ENCODE measurements at places on chromosomes 1 and 21.

- DNase-seq = no peak
These were observed 289.6 kb downstream of the RPS6KC1 start for GRCh38 chr1:213340593-213340992.

GRCh38 chr1:153566414-153567371 lies 1.0 kb upstream of the S100A2 start:
- DNase-seq = no peak

- DNase-seq = peak; percentile 38
These were observed 676 bp downstream of the MORC3 start for GRCh38 chr21:36320421-36321324.

DNA sequence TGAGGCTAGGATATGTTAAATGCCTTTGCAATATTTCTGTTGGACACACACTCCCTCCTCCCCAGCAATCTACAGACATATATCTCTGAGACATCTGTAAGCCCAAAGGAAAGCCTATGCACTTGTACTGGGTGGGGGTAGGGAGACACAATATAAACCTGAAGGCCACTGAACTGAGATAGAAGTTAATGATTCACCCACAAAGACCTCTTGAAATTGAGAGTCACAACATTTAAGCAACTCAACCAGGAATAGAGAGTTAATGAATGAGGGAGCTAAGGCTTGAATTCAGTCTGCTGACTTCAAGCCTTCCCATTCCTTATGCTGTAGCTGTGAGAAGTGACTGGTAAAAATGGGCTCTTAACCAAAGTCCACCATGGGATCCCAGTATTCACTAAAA lies 5.0 kb downstream of the OR10J1 start:
- DNase-seq = no peak

DNA sequence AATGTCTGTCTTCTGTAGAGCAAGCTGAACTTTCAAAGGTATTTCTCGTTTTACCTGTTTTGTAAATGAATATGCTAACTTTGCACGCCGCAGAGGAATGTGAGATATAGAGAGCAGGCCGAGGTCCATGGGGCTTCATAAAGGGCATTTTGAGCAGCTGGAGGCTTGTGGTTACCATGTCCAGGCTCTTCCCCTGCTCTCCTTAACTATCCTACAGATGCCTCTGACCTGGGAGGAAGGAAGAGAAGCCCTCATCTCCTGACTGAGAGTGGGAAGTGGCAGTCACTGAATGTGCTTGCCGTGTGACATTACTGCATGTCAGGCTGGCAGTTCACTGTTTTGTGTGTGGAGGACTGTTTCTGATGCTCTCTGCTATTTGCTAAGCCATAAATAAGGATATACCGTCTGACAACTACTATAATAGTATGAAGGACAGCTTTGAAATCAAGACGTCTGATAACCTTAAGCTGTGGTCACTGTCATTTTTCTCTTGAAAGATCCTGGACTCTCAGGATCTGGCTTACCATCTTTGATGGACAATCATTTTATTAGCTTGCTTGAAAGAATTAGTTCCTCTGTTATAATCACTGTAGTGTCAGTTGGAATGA lies 92.2 kb downstream of the DYRK1A start:
- no peak for DNase-seq

DNA sequence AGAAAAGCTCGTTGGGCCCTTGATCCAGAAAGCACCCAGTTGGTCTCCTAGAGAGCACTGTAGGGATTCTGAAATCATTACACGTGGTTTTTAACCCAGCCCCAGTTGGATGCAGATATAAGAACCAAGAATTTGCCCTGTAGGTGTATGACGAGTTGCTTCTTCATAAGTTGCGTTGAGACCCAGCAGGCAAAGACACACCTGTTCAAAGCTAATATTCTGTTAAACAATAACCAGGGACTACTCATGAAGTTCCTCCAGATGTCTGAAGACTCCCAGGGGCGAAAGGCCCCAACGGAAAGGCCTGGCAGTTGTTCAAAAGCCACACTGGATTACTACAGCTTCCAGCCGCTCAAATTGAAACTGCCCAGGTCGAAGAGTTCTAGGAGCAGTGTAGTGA lies 88.6 kb upstream of the HNRNPU start:
- DNase-seq = no peak

DNA sequence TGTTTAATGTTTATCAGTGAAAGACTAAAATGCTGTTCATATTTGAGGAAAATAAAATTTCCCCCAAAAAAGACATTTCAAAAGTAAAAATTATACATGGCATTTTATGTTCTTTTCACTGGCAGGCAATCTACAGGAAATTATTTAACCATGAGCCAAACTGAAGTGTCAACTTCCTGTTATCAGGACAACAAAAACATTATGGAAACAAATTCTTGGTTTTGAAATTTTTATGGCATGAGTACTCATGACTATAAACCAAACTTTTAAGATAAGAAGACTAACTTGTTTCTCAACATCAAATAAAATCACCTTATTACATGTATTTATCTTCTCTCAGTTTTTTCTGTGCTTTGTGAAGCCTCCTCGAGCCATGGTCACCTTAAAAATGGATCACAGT lies 698.6 kb downstream of the LTN1 start:
- no peak for DNase-seq

- DNase-seq = peak; percentile 87
These were observed 45.8 kb downstream of the TMCC2 start for GRCh38 chr1:205273551-205273982.

GRCh38 chr1:24878775-24879742 lies 51.0 kb downstream of the RUNX3 start:
- no peak for DNase-seq

DNA sequence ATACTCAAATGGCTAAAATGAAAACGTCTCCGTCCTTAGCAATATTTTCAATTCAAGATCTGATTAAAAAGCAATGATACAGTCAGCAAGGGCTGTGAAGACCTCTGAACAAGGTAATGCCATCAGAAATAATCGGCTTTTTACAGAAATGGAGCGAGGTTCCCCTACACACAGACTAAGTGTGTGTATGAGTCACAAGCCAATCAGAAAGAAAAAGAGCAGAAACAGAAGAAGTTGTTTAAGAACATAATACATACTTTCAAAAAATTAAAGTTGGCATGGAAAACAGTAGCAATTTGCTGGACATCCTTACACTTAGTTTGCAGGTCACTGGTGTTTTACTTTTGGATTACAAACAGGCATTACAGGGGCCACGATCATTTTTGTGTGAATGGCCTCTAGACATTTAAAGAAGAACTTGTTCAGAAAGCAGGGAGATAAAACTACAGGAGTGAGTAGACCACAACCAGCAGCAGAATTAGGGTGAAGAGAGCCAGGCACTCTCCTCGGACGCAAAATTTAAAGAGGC lies 350.0 kb upstream of the RUNX1 start:
- DNase-seq = no peak

- DNase-seq = no peak
These were observed 89.7 kb downstream of the GREM2 start for GRCh38 chr1:240522122-240522822.

DNA sequence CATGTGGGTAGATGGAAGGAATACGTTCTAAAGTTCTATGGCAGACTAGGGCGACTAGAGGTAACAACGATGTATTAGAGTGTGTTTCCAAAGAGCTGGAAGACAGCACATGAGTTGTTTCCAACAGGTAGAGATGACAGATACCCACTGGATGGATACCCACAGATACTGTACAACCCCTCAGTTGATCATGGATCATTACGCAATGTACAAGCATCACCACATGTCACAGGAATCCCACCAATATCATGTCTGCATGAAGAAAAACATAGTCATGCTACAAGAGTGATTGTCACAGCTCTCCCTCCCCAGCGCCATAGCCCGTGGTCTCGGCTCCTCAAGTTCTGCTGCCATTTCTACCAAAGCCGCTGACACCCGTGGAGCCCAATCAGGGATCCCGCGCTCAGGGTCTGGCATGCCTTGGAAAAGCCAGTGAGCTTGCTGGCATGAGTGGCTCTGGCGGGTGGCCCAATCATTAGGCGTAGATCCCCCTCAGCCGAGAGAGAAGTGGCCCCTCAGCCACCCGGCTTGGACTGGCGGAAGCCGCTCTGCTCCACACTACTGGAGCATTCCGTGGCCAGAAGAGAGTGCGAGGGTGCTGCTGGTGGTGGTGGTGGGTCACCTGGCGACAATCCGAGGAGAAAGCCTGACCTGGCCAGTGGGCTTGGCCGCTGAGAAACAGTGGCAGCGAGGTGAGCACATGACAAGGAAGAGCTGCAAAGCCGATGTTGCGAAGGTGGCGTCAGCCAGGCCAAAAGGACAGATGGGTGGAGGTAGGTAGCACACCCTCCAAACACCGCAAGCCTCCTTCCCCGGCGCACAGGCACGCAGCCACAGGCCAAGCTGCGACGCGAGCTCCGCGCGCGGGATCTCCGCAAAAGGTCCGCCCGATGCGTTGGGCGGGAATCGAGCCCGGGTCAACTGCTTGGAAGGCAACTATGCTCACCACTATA lies 65.7 kb upstream of the FCGR2A start:
- DNase-seq = peak; percentile 42

- no peak for DNase-seq
These were observed 1789.9 kb downstream of the MRPL39 start for GRCh38 chr21:23817337-23817736.

GRCh38 chr1:119747451-119747850 lies 21.3 kb downstream of the HMGCS2 start:
- DNase-seq = no peak
